Type B pancreatic cell (in vitro differentiated cells): ENCODE measurements at places on chromosomes 5 and 9. TPM values are rescaled to one million over a fixed set of nuclear protein-coding genes. Genes with fewer than 3 reads are reported as not detected.

DNA sequence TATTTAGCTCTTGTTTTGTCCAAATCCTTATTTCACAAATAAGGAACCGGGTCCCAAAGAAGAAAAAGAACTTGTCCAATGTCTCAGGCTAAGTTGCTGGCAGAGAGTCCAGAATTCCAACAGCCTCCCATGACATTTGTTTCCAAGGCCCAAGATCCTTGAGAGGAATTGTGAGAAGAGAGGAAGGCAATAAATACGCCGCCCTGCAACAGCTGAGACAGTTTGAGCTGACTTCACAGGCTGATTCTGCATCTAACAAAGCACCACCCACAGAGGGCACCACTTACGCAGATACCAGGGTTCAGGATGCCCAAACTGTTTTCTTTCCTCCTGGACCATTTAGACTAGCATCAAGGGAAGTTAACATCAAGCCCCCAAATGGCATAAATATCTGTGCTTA is 211.3 kb downstream of the FAM114A2 start:
- no peak for DNase-seq

GRCh38 chr9:68859347-68859746 is 154.3 kb downstream of the PIP5K1B start:
- DNase-seq, result no peak

DNA sequence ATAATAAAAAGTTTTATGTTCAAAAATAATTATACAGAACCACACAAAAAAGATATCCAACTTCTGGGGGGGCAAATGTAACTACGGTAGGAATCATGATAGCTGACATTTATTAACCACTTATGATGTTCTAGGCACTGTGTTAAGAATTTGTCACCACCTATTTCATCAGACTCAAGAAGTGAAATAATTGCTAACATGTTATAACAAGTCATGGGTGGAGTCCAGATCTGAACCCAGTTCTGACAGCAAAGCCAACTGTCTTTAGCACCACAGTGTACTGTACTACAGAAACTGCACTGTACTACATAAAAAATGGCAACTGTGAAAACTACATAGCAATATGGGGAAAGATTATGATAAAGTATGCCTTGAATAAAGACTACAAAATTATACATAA is 3.0 kb upstream of the SAP30L start:
- DNase-seq, result no peak

MPDZ gene
- total RNA-seq, result 20.3 and 53.0 TPM in 2 replicates

- no peak for DNase-seq
Measured at GRCh38 chr5:14184082-14184481, 40.9 kb downstream of the TRIO start.

BHMT2 gene
- total RNA-seq, result 0.45 TPM in 1 of 2 replicates, not detected in the other

GRCh38 chr5:51389577-51390463 is 6.6 kb downstream of the ISL1 start:
- DNase-seq, result no peak

- DNase-seq, result no peak
Measured at GRCh38 chr5:159947708-159948358, 31.6 kb downstream of the ADRA1B start.

ORM2 gene
- not detected in 2 replicates for total RNA-seq

CHMP5 gene
- 51.4 and 53.7 TPM in 2 replicates for total RNA-seq

- no peak for DNase-seq
Measured at GRCh38 chr9:13064676-13065075, 214.8 kb downstream of the MPDZ start.

SHB gene
- total RNA-seq, result 14.4 and 20.0 TPM in 2 replicates

GRCh38 chr5:43044181-43044914 is 4.2 kb upstream of the ANXA2R start:
- no peak for DNase-seq

GRCh38 chr9:136952321-136952850 is 313 bp downstream of the LCN12 start:
- DNase-seq, result no peak

PCDHB11 gene
- 2.0 and 3.3 TPM in 2 replicates for total RNA-seq

DNA sequence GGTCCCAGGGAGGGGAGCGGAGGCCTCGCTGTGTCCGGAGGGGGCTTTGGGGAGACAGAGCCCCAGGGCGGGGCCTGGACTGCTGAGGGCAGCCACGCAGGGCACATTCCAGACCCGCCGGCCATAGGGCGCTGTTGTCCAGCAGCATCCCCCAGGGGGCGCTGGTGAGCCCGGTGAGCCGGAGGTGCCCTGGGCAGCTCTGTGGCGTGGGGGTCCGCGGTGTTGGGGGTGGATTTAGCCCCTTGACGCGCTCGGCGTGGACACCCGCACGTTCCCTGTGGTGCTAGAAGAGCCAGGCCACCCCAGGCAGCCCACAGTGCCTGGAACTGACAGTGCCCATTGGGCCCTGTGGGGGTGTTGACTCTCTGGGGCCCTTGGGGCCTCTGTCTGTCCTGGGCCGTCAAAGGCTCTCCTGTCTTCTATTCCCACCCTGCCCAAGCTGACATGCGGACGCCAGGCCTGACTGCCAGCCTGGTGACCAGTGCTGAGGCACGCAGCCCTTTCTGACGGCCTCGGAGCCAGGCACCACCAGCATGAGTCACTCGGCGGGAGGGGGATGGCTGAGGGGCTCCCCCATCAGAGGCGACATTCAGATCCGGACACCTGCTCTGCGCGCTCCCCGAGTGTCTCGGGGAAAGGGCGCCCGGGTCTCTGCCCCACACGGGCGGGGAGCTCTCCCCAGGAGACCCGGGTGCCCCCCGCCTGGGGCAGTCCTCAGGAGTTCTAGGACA is 23.9 kb downstream of the TPPP start:
- peak; percentile 70 for DNase-seq

GRCh38 chr5:167898361-167899042 is 392.9 kb upstream of the WWC1 start:
- no peak for DNase-seq

GRCh38 chr9:4309806-4310205 is 9.9 kb upstream of the GLIS3 start:
- no peak for DNase-seq

DNA sequence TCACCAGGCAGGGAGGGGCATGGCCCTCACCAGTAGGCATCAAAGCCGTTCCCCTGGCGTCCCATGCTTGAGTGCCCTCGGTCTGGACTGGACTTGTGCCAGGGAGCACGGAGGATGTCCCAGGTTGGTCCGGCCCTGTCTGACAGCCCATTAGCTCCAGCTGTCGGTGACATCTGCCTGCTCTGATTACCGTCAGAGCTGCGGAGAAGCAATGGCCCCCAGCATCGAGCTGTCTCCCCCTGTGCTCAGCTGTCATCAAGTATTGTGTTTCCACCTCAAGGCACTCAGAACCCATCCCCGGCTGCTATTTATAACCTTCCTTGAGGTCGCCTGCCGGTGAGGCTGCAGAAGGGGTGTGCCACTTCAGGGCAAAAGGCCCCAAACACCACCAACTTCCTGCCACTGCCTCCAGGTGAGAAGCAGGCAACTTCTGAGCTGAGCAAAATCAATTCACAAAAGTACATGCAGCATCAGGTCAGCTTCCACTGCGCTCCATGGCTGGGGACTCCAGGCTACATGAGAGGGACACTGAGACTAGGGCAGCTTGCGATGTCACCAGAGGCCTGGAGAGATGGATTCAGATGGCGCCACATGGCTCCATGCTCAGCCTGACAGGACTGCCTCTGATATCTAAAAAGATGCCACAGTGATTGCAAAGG is 142.7 kb downstream of the C5orf15 start:
- DNase-seq, result no peak

GFI1B gene
- 0.45 TPM in 1 of 2 replicates, not detected in the other for total RNA-seq

FBXL7 gene
- 3.8 and 21.3 TPM in 2 replicates for total RNA-seq

DNA sequence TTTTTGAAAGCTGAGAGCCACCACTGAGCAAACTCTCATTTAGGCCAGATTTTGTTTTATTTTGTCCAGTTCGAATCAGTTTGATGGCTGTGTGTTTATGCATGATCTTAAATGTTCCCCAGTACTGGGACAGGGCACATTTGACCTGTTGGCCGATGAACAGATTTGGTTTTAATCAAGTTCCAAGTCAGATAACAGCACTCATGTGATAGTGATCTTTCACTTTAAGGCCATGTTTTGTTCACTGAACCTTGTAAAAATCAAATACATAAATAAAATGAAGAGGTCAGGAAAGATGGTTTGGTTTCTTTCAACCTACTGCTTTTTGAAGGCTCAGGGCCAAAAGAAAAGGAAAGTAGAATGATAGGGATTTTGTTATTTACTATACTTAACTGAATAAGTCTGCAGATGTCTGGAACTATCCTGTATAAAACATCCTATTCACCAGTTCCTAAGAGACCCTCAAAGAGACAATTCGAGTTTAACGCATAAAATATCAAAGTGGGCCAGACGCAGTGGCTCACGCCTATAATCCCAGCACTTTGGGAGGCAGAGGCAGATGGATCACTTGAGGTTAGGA is 77.2 kb downstream of the PGM5 start:
- DNase-seq, result no peak

DNA sequence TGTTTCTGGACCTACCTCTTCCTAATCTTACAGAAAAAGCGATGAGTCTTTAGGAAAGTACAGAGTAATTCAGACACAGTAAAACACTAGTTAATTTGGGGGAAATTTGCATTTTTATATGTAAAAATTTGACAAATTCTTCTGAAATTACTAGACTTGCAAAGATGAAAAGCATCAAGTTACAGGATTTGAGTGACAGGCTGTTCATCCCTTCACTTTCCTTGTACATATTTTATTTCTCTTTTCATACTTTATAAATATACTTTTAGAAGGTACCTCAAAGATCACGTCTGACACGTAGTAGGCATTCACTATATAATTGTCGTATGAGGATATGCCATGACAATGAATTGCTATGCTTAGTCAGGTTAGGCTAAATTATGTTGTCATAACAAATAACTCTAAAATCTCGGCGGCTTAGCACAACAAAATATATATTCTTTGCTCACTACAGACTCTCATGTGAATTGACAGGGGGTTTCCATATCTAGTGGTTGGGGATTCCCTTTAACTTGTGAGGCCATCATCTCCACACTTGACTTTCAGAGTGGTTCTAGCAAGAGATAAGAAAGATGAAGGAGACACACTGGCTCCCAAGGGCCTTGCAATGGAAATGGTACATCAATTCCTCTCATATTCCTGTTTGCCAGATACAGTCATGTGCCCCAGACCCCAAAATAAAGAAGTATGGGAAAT is 154.1 kb upstream of the TUT7 start:
- no peak for DNase-seq
